ENCODE measurements at places on chromosomes 6 and 20. TPM values are rescaled to one million over a fixed set of nuclear protein-coding genes. Genes with fewer than 3 reads are reported as not detected.

Gene KLC4
- 53.5 TPM for total RNA-seq

DNA sequence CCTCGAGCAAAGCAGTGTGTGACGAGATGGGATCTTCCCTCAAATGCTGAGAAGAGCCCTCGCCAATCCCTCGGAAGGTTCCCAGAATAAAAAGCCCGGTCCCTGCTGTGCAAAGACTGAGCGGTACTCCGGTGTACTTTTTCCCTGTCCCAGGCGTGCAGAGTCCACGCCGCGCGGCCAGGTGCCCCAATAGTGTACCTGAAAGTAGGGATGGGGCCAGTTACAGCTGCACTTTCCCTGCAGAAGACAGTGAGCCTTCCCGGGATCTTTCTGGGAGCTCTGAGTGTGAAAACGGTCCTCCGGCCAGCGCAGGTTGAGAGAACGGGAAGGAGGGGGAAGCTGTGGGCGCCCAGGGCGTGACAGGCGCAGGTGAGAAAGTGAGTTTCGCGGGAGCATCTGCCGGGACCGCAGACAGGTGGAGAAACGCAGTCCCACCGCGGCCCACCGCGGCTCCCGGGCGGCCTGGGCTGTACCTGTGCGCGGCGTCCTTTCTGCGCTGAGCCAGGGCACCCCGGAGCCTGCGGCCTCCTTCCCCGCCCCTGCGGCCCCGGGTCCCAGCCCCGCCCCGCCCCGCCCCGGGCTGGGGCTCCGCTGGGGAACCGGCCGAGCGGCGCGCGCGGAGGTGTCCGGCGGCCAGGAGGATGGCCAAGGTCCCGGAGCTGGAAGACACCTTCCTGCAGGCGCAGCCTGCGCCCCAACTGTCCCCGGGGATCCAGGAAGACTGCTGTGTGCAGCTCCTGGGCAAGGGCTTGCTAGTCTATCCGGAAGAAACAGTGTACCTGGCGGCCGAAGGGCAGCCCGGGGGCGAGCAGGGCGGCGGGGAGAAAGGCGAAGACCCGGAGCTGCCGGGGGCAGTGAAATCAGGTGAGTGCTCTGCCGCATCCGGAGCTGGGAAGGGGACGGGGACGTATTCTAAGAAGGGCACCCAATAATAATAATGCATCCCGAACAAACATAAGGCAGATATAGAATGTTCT lies at the start of gene RFX6:
TSS of gene RFX6 (plus strand) at position 608 of the 977 bp plus-strand sequence. CDS start at position 642, 34 bp downstream.
- DNase-seq, result no peak
- no peak within 1 kb of the TSS for H3K27ac ChIP-seq
- H3K4me3 ChIP-seq, result no peak within 1 kb of the TSS
- no peaks in the 10 kb centered on the region for H3K4me1 ChIP-seq
- no peaks in the 10 kb centered on the region for H3K27me3 ChIP-seq

Gene TUBE1
- 50.0 TPM for total RNA-seq

Gene MCHR2
- not detected for total RNA-seq

Gene ZSWIM1
- 9.1 TPM for total RNA-seq

Data from naive thymus-derived CD4-positive, alpha-beta T cell (primary cell).